ENCODE measurements at places on chromosomes 12 and 14.

DNA sequence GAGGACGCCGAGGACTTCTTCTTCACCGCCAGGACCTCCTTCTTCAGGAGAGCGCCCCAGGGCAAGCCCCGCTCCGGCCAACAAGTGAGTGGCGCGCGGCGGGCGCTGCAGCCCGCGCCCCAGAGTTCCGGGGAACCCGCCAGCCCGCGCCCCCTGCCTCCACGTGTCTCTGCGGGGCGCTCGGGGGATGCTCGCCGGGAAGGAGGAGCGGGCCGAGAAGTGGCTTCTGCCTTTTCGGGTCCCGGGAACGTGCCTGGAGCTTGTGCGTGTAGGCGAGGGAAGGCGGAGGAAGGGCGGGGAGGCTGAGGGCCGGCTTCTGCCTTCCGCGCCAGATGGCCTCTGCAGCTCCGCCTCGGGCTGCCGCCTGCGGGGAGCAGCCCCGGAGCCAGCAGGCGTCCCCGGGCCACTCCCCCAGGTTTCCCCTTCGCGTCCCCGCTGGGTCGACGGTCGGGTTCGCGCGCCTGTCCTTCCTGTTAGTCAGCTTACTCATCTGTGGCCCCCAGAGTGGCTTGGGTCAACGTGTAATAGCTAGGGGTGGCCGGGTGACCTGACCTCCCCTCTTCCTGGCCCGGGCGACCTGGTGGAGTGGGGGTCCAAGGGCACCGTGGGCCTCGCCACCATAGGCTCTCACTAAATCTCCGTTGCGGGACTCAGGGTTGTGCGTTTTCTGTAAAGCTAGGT lies 505 bp downstream of the RASSF3 start:
- no peak for DNase-seq

DNA sequence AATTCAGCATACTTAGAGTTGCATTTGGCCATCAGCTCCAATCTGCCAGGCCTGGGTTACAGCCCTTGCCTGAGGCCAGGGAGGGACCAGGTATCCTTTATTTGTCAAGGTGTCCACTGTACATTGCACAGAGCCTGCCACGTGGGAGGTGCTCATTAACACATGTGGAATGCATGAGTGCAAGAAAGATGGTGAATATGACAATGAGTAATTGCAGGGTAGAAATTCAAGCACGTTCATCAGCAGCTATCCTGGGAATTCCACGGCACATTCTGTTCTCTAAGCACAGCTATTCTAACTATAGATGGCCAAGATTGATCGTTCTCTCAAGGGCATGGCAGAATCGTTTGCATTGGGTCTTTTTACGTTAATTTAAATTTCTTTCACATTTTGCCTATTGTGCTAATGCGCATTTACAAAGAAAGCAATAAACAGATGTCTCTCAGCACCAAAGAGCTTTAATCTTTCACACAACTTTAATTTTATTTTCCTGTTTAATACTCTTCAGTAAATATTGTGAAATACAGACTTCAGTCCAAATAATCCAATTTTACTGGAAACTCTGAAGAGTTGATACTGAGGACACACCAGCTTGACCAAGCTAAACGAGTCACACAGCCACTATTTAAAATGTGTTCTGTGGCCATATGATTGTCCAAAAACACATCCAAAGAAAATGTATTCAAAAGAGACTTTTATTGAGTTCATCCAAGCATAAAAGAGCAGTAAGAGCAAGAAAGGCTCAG lies 1025.7 kb upstream of the TMEM132C start:
- peak; percentile 29 for DNase-seq

GRCh38 chr14:26636561-26636960 lies 38.7 kb upstream of the NOVA1 start:
- DNase-seq = no peak

DNA sequence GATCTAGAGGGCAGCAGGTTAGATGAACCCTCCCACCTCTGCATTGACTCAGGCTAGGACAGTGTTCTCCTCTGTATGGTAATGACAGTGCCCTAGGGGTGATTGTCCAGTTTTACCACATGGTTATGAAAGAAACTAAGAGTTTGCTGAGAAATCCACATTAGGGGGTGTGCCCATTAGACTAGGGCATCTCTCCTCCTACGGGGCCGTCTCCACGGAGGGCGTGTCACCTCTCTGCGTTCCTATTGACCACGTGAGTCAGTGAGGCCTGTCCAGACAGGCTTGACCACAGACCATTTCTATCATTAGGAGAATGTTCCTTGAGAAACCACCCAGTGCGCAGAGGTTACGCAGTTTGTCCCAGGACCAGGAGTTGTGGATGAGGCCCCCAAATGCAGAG lies 8.3 kb downstream of the MVK start:
- DNase-seq = peak; percentile 29

DNA sequence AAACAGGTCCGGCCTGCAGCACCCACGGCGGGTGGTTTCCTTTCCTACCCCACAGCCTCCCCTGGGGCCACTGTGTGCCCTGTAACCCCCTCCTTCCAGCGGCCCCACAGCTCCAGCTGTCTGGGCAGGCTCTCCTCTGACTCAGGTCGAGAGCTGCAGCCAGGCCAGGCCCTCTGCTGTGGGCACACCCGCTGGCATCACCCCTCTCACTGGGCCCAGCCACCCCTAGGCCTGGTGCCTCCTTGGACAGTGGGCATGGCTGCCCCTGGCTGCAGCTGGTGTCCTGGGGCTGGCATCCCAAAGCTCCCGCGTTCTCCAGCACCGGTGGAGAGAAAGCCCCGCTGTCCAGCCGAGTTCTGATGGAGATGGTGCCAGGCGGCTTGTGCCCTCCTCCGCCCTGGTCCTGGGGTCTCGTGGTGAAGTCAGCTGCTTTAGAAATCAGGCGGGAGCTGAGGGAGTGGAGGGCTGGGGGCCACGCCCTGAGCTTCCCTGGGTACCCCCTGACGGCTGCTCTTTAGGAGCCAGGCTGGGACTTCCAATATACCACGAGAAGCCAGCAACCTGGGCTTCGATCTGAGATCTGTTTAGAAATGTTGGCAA lies 114.9 kb downstream of the KIF26A start:
- no peak for DNase-seq

Data from kidney epithelial cell (primary cell).